Suppressor macrophage treated with lipopolysaccharide for 4 hours (primary cell): ENCODE measurements at places on chromosomes 5 and 9.
A peak's percentile ranks its signal among the peaks of the same experiment; 100 is the strongest.

DNA sequence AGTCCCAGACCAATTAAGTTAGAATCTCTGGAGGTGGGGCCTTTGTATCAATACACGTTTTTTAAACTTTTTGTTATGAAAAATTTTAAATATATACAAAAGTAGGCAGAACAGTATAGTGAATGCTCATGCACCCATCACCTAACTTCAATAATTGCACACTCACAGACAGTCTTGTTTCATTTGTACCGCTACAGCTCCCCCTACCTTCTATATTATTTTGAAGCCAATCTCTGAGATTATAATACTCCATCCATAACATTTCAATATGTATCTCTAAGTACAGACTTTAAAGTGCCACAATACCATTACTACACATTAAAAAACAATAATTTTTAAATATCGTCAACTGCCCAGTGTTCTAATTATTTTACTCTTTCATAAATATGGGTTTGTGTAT, 32.9 kb downstream of the ISL1 start:
- DNase-seq = no peak

DNA sequence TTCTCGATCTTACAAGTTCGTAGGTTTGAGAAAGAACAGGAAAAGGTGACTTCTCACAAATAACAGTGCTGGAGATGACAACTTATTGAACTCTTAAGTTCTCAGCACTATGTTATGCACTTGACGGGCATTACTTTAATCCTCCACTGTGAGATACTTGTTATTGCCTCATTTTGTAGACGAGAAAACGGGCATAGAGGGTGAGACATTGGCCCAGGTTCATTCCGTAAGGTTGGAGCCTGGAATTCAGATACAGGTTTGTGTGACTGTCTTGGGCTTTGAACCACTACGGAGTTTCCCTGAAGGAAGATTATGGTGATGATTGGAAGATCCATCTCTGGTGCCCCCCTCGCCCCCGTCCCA, 657 bp downstream of the MAT2B start:
- no peak for DNase-seq

DNA sequence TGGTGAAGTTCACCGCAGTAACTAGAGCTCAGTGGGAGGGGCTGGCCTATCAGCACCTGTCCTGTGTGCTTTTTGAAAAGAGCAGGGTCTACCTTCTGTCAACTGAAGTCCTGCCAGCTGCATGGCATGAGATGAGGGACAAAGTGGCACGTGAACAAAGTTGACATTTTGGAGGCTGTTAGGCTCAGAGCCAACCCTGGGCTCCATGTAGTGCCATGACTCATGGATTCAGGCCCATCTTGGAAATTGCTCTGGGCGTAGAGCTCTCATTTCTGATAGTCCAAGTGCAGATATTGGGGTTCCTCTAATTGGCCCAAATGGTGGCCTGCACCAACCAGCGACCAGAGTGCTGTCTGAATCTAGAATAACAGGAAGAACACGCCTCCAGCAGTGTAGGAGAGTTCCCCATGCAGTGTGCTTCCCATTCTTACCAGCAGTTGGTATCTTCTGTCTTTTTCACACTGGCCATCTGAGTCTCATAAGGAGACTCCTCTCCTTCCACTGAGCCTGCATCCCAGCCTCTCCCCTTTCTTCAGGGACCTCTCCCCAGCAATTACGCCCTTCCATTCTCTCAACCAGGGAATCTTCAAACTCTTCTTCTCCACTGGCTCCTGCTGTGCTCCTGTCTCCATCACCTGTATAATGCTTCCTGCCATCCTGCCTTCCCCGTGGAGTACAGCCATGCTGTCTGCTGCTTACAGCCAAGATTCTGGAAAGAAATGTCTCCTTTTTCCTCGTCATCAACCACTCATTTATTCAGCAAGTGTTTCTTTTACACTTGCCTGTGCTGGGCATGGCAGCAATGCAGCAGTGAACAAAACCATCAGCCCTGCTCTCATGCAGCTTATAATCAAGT, 30.4 kb downstream of the IRF1 start:
- peak; percentile 65 for DNase-seq

DNA sequence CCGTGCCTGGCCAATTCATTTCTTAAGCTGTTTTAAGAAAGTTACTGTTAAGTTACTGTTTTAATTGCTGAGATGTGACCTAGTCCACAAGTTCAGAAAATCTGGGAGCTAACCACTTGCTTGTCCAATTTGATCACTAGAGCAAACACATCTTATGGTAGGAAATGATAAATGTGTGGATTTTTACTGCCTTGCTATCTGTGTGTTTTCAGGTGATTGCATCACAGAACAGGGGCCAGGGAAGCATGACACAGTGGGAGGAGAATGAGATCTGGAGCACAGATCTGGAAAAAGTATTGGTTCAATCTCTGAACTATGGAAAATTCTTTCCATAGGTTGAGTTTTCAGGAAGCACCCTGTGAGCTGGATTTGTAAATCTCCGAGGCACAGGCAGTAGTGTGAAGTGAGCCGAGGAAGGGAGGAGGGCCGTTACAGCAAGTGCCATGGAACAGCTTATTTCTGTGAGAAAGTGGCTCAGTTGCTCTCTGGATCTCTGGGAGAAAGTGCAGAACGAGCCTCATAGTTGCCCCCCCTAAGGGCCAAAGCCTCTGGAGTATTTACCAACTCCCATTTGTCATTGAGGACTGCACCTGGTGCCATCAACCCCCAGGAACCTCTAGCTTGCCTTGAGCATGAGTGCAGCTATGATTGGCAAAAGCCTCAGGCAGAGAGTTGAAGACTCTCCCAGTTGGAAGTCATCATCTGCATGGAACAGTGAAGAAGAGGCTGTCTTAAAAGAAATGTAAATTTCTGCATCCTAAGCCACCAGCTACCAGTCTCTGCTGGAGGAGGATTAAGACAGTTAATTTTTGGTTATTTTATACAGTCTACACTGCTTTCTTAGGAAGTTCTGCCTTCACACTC, 161.8 kb upstream of the CLINT1 start:
- DNase-seq = no peak

- DNase-seq = no peak
These were observed 276.0 kb downstream of the TENT4A start for GRCh38 chr5:6989230-6989629.

DNA sequence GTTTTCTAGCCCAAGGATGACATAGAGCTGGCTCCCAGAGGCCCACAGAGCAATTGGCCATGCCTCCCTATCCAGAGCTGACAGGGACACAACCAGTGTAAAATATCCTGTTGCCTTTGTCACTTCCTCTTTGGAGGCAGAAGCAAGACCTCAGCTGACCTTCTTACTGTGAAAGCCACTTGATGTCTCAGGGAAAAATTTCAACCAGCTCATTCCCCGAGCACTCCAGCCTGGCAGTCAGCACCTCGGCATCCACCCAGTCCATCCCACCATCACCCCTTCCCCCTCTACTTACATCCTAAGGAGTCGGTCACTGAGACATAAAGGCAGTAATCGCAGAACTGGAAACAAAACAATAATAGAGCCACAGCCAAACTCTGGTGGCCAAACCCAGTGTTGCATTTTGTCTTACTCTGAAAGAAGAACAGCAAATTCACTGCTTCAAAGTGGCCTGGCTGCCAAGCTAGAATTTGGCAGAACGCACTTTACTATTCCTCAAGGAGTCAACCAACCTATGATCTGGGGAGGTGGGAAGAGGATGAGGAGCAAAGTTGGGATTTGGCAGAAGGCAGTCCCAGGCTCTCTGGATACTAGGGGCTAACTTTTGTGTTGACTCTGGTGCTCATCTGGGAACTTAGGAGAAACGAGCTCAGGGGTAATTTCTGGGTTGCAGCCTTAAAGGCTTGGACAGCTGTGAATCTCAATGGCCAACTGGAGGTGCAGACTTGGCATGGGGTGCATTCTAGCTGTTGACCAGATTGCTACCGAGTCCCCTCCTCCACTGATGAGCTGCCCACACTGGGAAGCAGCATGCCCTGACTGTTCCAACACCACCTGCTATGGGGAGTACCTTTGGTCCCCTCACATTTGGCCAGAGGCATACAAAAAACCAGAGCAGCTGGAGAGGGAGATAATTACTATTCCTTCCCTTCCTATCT, 13.6 kb downstream of the NIPAL4 start:
- peak; percentile 72 for DNase-seq

- DNase-seq = no peak
These were observed 154.6 kb downstream of the SYK start for GRCh38 chr9:90956026-90956810.

DNA sequence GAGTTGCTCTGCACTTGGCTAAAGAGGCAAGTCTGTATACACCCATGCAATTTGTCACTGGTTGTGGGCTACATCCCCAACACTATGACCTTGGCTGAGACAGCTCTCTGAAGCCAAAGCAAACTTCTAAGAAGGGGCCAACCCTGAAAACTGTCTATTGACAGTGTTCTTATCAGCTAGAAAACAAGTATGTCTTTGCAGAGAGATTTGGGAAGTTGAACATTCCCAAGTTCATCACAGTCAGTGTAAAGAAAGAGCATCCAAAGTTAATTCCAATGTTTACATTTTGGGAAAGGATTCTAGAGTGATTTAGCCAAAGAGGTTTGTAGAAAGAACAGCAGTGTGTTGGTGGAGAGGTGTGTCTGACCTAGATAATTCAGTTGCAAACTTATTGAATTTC, 711.1 kb upstream of the CHD1 start:
- no peak for DNase-seq
